ENCODE measurements at places on chromosomes 6 and 20.

DNA sequence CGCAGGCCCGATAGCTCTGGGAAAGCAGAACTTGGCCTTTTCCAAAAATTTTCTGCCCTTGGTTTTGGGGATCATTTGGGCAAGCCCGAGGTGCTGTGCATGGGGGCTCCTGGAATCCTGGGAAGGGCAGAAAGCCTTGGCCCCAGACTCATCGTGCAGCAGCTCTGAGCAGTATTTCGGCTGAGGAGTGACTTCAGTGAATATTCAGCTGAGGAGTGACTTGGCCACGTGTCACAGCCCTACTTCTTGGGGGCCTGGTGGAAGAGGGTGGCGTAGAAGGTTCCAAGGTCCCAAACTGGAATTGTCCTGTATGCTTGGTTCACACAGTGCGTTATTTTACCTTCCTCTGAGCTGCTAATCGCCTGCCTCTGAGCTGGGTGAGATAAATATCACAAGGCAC lies 1.1 kb upstream of the BMP2 start:
- no peak for DNase-seq

GRCh38 chr6:96304997-96305396 lies 216.6 kb upstream of the UFL1 start:
- peak; percentile 7 for DNase-seq

DNA sequence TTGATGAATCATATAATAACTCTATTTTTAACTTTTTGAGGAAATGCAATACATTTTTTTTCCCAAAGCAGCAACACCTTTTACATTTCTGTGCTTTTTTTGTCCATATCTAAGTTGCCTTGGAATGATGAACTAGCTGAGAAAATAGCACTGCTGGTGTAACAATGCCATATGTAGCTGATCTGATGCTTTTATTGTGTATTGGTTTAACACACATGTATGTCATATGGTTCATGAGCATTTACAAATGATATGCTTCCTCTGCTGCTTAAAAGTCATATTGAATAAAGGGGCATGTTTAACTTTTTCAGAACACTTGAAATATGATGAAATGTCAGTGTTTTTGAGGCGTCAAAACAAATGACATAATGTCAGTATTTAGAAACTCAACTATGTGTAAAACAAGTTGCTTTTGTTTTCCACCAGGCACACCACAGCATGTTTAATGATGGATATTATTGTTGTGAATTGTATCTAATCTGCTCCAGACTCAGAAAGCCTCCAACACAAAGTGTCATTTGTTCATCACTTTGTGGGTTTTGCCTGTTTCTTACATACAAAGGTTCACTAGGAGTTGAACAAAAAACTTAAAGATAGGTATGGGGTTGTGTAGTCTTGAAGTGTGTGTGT lies 775.8 kb upstream of the FLRT3 start:
- no peak for DNase-seq

- no peak for DNase-seq
These were observed 28.7 kb downstream of the FKBP1A start for GRCh38 chr20:1364106-1364505.

GRCh38 chr6:52144196-52145076 lies 41.7 kb upstream of the IL17A start:
- no peak for DNase-seq

DNA sequence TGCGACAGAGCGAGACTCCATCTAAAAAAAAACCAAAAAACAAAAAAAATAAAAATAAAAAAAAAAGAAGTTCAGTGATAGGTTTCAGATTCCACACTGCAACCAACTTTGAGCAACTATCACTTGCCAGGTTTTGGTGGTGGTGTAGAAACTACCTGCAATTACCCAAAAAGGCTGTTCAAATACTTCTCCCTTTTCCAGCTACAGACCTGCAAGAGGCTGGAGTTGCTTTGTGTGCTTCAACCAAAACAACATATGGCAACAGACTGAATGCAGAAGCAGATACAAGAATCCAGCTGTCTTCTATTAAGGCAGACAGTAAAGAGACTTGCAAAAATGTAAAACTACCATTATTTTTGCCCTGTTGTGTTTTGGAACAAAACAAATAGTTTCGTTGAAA lies 9.3 kb upstream of the BCAS1 start:
- no peak for DNase-seq

- no peak for DNase-seq
These were observed 22.7 kb upstream of the GGTLC1 start for GRCh38 chr20:24011282-24011681.

DNA sequence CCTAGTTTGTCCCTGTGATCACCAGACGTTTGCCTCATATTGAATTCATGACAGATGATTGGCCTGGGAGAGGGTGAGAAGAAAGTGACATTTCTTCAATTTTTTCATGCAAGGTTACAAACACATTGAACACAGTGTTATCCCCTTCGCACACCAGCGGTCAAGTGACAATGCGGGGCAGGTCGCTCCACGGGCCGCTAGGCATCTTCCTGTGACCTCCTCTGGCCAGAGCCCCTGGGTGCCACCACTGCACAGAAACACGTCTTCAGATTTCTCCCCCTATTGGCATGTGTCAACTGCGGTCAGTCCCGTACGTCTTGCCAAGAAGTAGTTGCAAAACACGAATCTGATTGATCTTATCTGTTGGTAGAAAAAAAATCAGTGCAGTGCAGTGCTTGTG lies 97.1 kb downstream of the PXDC1 start:
- DNase-seq = no peak

DNA sequence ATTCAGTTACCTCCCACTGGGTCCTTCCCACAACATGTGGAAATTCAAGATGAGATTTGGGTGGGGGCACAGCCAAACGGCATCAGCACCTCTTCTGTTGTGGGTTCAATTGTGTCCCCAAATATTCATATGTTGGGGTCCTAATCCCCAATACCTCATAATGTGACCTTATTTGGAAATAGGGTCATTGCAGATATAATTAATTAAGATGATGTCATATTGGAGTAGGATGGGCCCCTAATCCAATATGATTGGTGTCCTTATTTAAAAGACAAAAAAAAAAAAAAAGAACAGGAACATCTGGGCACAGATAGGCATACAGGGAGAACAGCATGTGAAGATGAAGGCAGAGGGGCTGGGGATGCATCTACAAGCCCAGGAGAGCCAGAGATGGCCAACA lies 89.4 kb downstream of the BFSP1 start:
- no peak for DNase-seq

GRCh38 chr6:47413752-47414422 lies 63.7 kb upstream of the CD2AP start:
- DNase-seq = peak; percentile 81

- DNase-seq = no peak
These were observed 36.7 kb downstream of the EBF4 start for GRCh38 chr20:2729251-2729713.

- no peak for DNase-seq
These were observed 15.2 kb downstream of the BCAS4 start for GRCh38 chr20:50810063-50810462.

DNA sequence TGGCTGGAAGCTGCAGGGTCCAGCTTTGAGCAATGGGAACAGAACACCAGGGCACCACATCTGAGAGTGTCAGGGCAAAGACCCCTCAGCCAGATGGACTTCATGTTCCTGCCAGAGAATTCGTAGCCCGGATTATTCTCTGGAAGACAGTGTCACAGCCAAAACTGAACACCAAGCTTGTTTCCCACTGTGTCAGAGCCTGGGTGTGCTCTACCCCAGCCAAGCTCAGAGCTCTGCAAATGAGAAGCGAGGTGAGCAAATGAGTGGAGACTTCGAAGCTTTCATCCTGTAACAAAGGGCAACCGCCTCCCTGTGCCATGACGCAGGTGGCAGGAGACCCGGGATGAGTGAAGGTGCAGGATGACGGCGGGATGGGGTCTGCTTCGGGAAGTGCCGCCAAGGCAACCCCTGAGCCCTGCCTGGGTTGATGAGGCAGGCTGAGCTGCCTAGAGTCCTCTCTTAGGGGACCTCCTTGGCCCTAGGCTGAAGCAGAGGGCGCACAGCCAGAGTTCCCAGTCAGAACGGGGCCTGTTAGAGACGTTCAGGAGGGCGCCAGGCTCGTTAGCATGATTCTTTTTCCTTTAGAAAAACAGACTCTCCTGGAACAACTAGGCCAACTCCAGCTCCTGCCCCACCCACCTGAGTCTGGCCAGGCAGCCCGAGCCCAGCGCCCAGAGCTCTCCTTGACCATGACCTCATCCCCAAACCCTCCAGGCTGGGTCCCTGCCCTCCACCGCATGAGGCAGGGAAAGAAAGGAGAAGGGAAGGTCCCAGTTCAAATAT lies 187.7 kb downstream of the SOD2 start:
- DNase-seq = no peak

- DNase-seq = peak; percentile 65
These were observed 117.1 kb upstream of the EEF1E1 start for GRCh38 chr6:8219352-8219943.

DNA sequence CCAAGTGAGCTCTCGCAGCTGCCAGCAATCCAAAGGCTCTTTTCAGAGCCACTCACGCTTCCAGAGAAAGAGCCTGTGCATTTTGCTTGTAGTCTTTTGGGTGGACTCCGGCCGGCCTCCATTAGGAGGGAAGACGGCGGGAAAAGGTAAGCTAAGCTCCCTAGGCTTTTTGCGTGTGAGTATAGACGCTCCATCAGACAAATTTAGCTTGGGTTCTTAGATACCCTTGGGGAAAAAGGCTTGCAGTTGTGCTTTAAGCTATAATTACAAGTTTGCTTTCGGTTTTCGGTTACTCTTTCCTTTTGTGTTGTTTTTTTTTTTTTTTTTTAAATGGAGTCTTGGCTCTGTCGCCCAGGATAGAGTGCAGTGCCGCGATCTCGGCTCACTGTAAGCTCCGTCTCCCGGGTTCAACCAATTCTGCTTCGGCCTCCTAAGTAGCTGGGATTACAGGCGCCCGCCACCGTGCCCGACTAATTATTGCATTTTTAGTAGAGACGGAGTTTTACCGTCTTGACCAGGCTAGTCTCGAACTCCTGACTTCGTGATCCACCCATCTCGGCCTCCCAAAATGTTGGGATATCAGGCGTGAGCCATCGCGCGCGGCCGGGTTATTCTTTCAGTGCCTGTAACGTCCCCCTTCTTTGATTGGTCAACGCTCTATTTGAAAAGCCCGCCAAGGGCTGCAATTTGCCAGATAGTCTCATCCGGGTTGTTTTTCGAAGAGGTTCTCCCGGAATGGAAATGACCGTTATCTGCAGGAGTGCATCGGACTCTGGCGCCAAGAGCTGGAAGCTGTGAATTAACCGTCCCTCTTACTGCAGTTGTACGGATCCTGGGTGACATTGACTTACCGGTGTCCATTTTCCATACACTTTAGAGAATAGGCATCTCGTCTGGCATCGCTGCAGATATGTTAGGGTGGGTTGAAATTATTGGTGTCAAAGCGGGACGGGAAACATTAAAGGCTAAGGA lies 18.1 kb downstream of the OR2B2 start:
- DNase-seq = peak; percentile 97

- peak; percentile 81 for DNase-seq
These were observed 972.9 kb upstream of the FLRT3 start for GRCh38 chr20:15310361-15310760.

DNA sequence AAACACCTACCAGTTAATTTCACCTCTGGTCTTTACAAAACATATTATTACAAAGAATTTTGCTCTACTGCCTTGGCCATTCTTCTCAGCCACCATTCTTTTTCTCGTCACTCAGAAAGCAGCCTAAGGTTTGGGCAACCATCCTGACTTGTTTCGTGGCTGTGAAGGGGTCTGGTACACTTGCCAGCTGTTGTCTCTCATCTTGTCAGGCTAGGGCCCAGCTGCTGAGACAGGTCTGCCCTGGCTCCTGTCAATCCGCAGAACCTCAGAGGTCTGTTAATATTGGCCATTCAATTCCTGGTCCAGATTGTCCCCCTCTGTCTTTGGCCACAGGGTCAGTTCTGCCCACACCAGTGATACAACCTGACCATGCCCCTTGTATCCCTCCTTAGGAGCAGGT lies 197.7 kb downstream of the UBE3D start:
- DNase-seq = no peak

DNA sequence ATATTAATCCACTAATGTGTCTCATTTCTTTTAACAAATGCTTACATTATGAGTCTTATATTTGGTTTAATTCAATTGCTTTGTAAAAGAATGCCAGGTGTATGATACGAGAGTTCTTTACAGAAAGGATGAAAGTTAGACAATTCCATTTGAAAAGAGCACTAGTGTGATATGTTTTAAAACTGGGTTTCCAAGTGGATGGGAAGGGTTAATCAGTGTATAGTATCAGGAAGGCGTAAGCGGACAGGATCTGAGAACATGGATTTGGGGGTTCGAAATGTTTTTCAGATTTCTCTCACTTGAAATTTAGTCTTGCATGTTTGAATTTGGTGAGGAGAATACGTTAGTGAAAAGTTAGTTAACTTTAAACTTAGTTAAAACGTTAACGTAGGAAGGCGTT lies 2.6 kb downstream of the FOXO3 start:
- no peak for DNase-seq

DNA sequence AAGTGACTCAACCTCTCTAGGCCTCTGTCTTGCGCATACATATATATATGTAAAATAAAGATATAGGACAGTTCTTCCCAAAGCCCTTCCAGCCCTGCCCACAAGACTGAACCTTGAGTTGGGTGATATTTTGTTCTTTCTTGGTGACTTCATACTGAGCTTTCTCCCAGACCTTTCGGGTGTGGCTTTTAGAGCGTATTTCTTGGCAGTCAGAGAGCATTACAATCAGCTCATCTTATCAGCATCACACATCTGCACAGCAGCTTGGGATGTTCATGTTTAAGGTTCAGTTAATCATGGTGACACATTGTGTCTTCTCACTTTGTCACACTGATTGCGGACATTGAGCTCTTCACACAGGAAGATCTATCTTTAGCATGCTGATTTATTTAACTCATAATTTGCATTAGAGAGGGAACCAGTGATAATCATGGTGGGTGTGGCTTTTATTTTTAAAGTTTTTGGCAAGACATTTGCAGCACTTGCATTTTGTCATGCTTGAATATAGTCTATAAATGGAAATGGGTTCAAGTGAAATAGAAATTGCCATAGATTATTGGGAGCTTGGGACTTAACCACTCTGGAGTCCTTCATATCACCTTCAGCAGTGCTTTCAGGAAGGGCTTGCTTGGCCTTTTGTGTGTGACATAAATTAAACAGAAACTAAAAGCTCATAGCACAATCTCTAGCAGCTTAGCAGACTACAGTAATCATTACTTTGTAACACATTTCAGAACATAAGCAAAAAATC lies 8.3 kb downstream of the KIF3B start:
- no peak for DNase-seq
